ENCODE measurements at places on chromosomes 12 and 14.

DNA sequence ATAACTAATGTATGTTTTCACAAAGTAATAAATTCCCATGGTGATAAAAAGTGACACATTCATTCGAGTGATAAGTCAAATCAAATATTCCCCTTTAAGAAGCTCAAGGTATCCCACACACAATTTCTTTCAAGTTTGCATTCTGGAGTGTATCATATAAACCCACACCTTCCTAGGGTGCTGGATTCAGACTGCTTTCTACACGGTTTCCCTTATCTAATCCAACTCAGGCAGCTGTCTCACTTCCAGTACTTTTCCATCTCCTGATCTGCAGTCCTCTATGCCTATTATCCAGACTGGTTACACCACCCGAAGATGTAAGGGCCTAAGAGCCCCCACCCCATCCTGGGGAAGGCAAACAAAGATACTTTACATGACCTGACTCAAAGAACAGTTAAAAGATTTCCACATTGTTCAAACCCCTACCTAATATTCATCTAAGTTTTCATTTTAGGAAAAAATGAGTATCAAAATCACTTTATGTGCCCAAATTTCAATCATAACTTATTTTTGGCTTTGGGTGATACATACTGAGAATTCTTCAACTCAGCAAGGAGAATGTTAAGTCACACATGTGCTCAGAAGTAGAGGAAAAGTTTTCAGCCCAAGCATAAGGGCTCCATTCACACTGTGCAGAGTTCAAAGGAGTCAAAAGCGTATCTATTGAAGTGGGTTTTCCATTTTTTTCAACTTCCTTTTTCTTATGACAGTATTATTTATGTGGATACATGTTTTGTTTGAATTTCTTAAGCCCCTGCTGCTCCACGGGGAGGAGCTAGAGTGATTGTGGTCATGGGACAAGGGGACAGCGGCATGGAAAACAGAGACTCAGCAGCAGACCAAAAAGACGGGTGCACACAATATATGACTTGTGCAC lies 41.8 kb downstream of the CORO1C start:
- peak; percentile 90 for DNase-seq

DNA sequence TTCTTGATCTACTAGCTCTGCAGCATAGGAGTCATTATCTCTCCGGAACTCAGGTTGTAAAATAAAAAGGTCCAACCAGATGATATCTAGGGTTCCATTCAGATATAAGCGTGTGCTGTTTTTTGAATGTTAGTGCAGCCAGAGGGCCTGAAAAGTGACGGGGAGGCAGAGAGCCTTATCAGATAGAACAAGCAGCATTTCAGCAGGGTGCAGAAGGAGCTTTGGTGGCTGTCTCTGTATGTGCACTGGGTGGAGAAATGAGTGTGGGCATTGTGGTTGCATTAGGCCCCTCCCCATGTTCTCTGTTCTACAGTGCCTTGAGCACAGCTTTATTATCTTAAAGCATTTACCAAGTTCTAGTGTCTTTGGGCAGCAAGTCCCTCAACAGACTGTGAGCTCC lies 275.1 kb downstream of the NRXN3 start:
- no peak for DNase-seq

DNA sequence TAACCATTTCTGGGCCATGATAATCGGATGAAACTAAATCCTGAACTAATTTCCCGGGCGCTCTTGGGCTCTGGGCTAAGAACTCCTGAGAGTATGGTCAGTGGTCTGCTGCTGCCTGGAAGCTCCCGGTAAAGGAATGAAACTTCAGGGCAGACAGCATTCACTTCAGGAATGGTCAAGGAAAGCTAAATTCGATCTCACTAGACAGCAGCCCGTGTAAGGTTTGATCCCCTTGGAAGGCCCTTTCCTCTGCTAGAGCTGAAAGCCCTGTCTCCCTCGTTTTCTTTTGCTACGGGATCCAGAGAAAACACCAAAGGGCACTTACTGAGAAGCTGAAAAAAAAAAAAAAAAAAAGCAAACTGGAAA lies 680 bp downstream of the ASB8 start:
- no peak for DNase-seq

DNA sequence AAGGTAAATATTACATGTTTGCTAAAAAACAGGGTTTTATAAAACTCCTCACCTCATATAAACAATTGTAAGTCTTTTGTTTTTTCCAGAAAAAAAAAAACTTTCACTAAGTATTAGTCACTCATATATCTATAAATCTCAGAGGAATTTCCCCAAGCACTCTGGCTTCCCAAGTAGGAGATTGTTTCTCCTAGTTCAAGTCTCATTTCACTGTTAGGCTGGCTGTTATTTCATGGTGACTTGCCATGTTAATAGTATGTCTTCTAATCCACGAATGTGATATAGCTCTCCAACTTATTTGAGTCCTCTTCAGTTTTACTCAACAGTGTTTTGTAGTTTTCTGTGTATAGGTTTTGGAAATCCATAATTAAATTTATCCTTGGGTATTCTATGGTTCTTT lies 61.6 kb downstream of the CAPZA3 start:
- no peak for DNase-seq

DNA sequence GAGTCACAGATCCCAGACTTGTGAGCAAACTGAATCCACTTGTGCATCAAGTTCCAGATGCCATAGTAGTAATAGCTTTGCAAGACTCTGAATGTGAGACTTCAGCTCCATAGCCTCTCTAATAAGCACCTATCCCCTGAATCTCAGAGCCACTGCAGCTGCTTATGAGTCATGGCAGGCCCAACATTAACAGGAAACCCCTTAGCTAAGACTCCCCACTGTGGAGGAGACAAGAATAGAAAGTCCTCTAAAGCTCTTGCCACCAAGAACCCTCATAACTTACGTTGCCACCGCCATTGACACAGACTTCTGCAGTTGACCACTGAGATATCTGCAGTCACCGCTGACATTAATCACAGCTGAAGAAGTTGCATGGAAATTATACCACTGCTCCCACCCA lies 62.9 kb upstream of the PDE3A start:
- peak; percentile 45 for DNase-seq

All from KBM-7 (cell line).